ENCODE measurements at places on chromosomes 12 and 14.

GRCh38 chr14:64465831-64466554, 694 bp downstream of the AKAP5 start:
- DNase-seq: no peak

DNA sequence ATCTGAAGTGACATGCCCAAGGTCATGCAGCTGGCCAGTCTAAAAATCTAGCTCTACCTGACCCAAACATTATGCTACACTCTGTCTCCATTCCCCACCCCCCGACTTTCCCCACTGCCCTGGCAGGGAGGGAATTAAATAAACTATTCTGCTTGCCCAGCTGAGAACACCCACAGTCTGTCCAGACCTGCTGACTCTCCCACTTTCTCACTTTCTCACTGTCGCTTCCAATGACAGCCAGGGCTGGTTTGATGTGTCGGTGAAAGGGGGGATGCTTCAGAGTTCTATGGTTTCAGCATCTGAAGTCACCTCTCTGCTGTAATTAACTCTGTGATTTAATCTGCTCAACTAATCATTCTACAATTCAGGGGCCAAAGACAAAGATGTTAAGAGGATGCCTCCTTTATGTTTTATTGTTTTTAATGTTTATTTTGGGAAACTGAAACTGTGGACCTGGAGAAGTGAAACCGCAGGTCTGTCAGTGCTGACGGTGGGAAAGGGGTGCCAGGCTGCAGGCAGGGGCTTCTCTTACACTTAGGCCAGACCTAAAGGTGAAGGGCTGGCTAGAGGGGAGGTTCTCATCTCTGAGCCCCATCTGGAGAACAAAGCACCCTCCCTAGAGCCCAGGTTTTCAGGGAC, 8.1 kb upstream of the MSI1 start:
- DNase-seq: no peak

DNA sequence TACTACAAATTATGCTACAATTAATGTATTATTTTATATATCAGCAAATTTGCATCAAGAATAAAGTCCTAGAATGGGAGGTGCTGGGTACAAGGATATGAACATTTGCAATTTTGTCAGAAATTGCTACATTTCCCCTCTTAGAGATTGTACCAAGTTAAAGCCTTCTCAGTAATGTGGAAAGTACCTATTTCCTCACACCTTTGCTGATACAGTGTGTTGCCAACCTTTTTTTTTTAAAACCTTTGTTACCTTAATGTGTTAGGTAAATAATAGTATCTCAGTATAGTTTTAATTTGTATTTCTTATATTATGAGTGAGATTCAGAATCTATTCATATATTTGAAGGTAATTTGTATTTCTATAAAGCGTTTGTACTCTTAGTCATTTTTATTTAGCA, 95.4 kb upstream of the HIF1A start:
- DNase-seq: no peak

DNA sequence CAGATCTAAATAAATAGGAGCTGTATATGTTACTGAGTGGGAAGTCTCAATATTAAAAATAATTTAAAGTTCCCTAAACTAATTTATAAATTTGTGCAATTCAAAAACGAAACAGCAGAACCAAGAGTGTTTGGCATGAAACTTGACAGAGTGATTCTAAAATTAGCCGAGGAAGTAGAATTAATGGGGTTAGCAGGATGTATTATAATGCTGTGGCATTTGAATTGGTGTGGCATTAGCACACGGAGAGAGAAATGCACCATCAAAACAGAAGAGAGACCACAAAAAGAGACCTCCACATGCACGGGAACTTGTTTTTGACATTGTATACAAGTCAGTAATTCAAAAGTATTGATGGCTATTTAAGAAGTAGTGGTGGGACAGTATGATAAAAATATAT, 366.0 kb upstream of the RGS6 start:
- no peak for DNase-seq

DNA sequence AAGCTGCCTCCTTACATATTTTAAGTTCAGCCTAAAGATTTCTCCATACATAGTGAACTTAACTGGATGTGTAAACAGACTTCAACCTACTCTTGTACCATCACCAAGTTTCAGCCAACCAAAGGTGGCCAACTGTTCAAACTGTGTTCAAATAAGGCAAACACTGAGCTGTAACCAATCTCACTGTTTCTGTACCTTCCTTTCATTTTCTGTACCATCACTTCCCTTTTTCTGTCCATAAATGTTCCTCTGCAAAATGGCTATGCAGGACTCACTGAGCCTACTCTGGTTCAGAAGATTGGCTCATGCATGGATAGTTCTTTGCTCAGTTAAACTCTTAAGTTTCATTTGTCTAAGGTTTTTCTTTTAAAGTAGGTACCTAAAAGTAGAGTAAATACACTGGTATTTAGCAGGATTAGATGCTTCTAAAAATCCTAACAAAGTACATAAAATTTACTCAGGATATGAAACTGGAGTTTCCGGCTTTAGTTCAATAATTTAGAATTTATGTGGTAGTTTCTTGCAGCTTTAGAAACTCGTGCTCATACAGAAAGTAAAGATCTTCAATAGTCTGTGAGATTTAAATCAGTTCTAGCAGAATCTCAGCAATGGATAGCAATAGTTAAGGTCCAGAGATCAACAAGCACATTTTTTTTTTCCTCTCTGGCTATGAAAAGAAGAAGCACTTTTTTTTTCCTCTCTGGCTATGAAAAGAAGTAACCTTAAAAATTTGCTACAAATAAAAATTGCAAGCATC, 282.0 kb upstream of the PPFIA2 start:
- no peak for DNase-seq

DNA sequence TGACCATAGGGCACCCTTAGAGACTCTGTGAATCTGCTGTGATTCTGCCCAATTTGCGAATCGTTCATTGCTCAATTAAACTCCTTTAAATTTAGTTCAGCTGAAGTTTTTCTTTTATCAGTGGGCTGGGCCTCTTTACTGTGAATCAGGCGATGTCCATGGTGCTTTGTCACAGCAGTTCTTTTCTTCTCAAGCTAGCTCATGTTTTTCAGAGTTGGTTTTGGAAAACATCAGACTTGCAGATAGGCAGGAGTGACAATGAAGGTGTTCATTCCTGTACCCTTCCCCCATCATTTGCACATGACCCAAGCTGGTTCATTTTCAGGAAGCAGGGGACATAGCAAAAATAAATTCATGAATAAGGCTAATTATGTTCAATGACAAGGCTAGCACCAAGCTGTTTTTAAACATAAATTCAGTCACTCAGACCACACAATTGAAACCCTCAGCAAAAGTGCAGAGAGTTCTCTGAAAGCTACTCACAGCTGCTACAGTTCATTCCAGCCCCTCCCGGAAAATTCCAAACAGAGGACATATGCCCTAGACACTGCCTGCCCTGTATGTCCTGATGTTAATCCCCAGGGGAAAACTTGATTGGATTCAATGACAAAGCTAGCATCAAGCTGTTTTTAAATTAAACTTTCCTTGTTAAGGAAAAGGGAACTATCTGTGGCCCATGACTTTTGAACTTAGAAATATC, 383.3 kb downstream of the C12orf75 start:
- no peak for DNase-seq

DNA sequence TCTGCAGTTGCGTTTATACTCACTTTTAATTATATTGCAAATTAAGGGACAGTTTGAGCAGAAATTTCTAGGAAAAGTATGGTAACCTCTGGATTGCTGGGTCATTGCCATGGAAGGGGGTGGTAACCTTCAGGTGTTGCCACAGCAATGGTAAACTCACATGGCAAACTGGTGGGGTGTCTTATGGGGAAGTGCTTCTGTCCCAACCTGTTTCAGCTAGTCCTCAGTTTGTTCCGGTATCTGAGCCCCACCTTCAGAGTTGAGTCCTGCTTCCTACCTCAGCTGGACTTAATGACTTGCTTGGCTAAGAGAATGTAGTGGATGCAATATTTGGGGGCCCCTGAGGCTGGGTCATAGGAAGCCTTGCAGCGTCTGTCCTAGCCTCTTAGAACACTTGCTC, 7.3 kb upstream of the CLMN start:
- DNase-seq: no peak

DNA sequence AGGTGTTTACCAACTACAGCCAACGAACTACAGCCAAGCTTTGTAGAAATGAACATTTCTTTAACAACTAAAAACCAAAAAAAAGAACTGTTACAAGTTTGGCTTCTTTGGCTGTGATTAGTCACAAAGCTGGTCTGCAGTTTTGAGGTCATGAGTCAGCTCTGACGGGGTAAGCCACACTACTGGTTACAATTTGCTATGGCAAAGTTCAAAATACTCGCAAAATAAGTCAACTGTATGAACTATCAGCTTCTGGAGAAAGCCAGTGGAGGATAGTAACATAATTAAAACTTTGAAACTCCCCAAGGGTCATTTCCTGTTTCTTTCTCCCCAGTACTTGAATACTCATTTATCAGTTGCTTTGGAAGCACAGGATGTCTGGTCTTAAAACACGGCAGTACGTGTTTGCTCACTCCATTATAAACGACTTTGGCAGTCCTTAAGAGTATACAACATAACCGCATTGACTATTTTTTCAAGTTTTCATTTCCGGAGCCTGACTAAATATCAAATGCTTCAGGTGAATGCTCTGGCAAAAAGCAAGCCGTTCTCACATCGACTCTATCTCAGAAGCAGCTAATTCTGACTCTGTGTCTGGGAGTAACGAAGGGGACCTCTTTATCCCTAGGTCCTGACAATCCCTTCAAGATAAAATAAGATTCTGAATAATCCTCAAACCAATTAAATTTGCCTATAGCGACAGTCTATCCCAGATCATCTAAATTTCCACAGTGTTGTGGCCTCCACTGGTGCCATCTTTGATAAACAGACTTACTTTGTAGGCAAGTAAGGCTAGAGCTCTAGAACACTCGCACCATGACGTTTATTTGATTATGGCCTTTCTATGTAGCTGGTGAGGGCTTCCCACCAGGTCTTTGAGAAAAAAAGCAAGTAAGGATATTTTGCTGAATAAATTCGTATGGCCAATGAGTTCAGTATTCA, 10.6 kb downstream of the PHLDA1 start:
- DNase-seq: no peak

DNA sequence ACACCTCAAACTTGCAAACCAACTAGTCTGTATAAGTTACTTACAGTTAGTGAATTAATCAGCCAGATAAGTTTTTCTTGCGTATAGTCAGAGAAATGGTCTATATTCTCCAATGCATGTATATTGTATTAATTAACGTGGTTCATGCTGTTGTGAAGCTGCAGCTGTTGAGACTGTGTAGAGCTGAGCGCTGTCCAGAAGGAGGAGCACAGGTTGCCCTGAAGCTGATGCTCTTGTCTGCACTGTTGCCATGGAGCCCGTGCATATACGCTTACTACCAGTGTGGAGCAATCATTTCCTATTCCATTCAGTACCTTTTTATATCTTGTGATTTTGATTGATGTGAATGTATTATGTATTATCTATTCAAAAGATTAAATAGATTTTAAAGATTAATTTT, 74.3 kb upstream of the ARID2 start:
- DNase-seq: no peak

DNA sequence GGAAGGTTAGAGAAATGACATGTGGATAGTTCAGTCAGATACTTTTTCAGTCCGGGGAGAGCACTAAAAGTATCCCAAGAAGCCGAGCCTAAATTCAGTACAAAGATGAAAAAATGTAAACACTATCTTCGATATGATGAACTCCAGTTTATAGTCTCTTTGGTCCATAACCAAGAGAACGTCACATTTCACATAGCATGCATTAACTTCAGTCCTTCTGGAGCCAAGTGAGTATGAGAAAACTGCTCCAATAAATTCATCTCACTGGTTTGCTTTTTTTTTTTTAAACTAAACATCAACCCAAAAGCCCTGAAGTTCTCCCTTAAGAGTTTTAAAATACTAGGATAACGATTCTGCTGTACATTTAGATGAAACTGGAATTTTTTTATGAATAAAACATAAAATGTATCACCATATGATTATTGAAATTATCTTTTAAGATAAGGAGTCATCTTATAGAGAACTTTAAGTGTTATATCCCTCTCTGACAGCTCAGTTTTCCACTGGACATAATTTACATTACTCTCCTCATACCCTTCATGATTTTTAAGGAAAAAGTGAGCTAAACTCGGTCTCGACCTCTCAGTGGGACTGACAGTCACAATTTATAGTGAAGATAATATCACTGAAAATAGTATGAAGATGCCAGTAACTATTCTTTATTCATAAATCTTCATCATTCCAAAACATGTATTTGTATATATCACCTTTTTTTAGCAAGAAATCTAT, 841.5 kb upstream of the FLRT2 start:
- no peak for DNase-seq

- DNase-seq: no peak
These were observed 22.7 kb downstream of the CGRRF1 start for GRCh38 chr14:54532111-54533012.

- no peak for DNase-seq
These were observed 24.5 kb downstream of the ZNF891 start for GRCh38 chr12:133105620-133106019.

DNA sequence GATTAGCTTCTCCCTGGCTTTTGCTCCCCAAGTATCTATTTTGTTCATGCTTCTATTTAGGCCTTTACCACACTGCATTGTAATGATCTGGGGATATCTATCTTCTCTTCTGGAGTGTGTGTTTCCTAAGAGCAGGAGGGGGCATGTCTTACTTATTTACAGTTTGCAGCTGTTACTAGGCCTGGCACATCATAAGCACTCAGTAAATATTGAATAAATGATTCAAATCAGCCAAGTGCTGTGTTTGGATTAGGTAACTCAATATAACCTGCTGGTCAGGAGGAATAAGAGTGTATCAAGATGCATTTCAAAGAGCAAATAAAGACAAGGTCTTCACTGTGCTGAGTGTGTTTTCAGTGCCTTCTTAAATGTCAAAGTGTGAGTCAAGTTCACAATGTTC, 186.1 kb downstream of the FOXG1 start:
- no peak for DNase-seq

GRCh38 chr12:85733984-85734383, 102.2 kb downstream of the RASSF9 start:
- no peak for DNase-seq

DNA sequence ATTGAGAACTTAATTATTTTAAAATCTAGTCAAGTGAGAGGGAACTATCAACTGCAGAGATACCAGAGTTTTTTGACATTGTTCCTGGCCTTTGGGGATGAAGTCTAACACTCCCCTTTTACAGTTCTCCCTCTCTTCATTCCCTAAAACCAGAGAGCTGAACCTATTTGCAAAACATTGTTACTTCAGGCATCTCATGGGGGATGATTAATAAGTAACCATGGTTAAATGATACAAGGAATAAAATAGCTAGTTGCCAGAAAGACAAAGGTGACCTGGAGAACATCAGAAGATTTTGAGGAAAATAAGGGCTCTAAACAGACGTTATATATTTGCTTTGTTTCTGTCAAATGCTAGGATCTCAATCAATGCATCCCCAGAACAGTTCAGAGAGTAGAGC, 42.3 kb downstream of the PDE6H start:
- DNase-seq: no peak

- no peak for DNase-seq
These were observed 62.5 kb downstream of the CCDC88C start for GRCh38 chr14:91354979-91355685.

All from Panc1 (cell line).